Umbilical cord (tissue), 2 donors: ENCODE measurements at places on chromosomes 3 and 15.
A peak's percentile ranks its signal among the peaks of the same experiment; 100 is the strongest.

DNA sequence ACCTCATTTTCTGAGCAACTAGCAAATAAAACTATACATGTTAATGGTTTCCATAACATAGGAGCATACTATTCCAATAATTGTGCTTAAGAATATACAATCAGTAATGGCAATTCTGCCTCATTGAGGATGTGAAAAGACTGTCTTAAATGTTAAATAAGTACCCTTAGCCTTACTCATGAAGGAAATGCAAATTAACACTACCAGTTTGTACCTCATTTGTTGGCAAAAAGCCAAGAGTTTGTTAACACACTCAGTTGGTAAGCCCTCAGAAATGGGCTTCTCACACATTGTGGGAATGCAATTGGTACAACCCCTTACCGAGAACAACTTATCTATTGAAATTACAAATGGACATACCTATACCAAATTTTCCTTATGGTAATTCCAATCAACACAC is 9.2 kb upstream of the STT3B start:
- DNase-seq = no peak

DNA sequence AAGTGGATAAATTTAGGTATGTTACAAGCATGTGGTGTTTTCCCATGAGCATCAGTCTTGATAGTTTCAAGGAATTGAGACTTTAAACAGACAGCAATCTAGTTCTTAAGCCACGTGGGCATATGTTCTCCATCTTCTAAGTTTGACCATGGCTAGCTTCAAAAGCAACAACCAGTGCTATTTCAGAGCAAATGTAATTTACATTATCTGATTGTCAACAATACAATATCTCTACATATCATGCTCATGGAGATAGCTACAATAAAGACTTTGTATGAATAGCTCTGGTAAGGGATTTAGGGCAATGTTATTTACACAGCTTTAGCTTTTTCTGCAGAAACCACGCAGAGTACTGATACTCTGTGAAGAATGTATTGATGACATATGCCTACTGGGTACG is 38.8 kb upstream of the PDZRN3 start:
- no peak for DNase-seq

- DNase-seq = no peak
Observed at GRCh38 chr3:27724459-27725197, 2.5 kb upstream of the EOMES start.

GRCh38 chr15:90496791-90497190 is 32.9 kb upstream of the CRTC3 start:
- DNase-seq = no peak

- DNase-seq = no peak
Observed at GRCh38 chr3:10334042-10334441, 13.1 kb upstream of the SEC13 start.

- DNase-seq = no peak
Observed at GRCh38 chr3:183142199-183142598, 20.3 kb downstream of the LAMP3 start.

GRCh38 chr15:25884370-25884769 is 21.2 kb upstream of the ATP10A start:
- no peak for DNase-seq

- peak; percentile 87 for DNase-seq
Observed at GRCh38 chr3:188154014-188154808, at the start of gene LPP. TSS of gene LPP (plus strand) at chr3:188154157. CDS start at chr3:188406121, 251,964 bp downstream.

GRCh38 chr3:122934251-122934650 is 93.3 kb downstream of the SEMA5B start:
- no peak for DNase-seq

- peak; percentile 36 for DNase-seq
Observed at GRCh38 chr3:159239059-159239458, 437.2 kb downstream of the MFSD1 start.

DNA sequence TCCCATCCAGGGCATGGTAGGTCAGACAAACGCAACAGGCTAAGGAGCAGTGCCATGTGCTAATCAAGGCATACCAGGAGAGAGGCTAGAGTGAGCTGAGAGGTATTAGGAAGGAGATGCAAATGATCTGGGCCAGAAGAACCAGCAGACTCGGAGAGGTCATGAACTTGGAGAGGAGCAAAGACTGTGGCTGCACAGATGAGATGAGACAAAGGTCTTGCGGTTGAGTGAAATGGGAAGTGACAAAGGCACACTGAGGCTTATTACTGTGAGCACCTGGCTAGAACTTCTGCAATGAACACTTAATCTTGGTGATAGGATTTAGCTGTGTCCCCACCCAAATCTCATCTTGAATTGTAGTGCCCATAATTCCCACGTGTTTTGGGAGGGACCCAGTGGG is 380.2 kb downstream of the ULK4 start:
- DNase-seq = no peak

GRCh38 chr3:131233900-131234668 is 147.5 kb upstream of the NUDT16 start:
- DNase-seq = no peak

DNA sequence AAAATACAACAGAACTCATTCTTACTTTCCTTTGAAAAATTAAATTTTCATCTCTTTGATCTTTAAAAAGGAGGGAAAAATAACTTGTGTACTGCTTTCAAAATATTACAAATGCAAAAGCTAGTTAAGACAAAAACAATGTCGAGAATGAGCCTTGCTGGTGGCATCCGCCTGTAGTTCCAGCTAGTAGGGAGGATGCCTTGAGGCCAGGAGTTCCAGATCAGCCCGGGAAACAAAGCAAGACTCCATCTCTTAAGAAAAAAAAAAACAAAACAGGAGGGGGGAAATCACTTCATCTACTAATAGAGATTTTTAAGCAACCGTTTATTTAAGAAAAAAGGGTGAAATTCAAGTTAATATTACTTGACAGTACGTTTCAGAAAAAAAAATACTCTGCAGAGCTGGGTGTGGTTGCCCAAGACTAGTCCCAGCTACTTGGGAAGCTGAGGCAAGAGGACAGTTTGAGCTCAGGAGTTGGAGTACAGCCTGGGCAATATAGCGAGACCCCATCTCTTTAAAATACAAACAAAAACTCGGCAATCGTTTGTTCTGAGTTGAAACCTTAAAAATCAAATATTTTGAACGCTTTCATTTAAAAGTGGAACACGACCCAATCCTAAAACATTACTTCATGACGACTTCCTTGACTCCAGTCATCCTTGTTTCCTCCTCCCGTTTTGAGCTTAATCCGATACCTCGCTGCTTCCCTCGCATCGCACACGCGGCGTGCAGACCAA is 1.2 kb downstream of the KPNA1 start:
- no peak for DNase-seq

DNA sequence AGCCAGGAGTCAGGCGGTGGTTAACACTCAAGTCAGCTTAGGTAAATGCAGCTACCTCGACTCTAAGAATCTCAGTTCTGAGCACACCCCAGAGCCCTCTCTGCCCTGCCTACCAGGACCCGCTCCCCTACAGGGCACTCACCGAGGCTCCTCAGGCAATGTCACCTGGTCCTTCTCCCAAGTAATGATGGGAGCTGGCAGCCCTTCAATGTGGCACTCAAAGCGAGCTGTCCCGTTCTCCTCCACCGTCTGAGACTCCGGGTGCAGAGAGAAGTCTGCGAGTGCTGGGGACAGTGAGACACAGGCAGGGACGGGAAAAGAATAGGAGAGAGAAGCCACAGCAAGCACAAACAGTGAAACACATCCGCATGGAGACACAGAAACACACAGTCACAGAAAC is 12.7 kb downstream of the IGDCC4 start:
- DNase-seq = no peak

DNA sequence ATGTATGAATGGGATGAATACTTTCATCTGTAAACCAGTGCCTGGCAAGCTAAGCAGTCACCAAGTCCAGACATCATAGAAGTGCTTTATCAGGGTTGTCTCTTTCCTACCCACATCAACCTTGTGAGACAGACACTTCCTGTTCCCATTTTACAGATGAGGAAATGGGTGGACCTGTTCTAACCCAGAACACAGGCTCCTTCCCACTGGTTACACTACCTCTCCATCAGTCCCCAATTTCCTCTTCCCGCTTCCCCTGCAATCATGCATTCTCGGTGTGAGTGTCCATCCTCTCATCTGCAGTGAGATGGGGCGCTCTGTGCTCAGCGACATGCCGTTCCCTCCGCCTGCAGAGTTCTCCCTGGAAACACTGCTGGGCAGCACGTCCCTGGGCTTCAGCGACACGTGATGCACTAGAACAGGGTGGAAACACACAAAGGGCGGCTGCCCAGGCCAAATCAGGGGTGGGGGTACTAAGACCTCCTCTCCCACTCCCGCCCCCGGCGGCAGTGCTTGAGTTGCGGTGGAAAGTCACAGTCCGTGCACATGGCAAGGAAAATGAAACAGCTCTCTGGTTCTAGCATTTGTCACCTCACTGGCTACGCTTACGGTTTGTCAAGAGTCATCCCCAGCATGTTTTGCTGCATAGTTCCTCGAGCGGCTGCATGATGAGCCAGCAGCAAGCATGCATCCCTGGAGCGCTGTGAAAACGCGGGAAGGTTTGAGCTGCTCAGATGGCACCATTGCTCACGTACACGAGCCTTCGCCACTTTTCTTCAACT is 201.1 kb downstream of the ADAMTS17 start:
- peak; percentile 32 for DNase-seq
